NCI-H2171 treated with DMSO at 0.1 percent for 48 hours (cell line): ENCODE measurements at places on chromosomes 12 and 14.

DNA sequence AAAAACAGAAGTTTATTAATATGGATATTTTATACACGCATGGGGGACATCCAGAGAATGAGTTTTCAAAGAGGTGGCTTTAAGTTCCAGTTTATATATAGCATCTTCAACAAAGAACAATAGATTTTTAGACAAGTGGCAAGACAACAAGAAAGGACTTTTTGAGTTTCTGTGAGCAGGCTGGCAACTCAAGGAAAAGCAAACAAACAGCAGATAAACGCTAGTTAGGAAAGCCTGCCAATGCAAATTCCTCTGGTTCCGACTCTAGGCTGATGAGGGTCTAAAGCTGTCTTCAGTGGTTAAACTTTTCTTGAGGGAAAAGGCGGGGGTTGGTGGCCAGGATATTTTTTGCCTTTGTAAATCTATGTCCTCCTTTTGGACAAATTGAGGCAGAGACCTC, 78.4 kb upstream of the EEA1 start:
- DNase-seq: no peak

DNA sequence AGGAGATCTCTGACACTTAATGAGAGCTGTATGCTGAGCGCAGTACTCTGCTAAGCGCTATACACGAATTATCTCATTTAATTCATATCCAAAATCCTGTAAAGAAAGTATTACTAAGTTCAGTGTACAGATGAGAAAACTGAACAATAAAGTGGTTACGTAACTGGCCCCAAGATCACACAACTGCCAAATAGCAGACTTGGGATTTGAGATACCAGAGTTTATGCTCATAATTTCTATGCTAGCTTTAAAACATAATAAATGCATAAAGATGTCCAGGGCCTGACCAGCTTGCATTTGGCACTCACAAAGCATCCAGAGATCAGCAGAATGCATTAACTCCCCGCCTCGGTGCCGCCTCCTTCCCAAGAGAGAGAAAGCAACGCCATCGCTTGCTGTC, 83.2 kb upstream of the PWP1 start:
- DNase-seq: no peak

GRCh38 chr14:101876555-101876938, 87.8 kb upstream of the DYNC1H1 start:
- peak; percentile 66 for DNase-seq

DNA sequence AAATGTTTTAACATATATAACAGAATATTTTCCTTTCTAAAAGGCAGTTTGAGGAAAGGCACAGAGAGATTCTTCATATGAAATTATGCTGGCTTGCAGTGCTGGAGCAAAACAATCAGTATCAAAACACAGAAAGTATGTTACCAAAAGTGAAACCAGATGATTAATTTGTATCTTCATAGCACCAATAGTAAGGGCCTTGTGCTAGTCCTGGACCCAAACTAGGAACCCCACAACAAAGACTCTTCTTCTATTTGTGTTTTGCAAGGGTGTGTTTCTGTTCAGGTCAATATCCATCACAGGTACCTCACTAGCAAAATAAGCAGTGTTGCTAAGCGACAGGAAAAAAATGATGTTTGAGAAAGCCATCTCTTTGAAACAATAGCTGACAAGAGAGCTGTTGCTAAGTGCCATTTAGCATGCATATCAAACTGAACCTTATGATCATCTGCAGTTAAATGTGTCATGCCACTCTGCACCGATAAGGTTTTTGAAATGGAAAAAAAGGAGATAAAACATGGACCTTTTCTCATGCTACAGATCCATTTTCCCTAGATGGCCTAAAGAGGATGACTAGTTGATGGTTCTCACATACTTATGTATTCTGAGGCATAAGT, 196.2 kb upstream of the ALG10 start:
- DNase-seq: no peak

- no peak for DNase-seq
Observed at GRCh38 chr12:100331871-100332270, 25.0 kb upstream of the SLC17A8 start.

GRCh38 chr14:102211240-102211639, 71.5 kb downstream of the WDR20 start:
- DNase-seq: no peak

GRCh38 chr14:58690801-58691516, 53.2 kb downstream of the DACT1 start:
- peak; percentile 52 for DNase-seq

DNA sequence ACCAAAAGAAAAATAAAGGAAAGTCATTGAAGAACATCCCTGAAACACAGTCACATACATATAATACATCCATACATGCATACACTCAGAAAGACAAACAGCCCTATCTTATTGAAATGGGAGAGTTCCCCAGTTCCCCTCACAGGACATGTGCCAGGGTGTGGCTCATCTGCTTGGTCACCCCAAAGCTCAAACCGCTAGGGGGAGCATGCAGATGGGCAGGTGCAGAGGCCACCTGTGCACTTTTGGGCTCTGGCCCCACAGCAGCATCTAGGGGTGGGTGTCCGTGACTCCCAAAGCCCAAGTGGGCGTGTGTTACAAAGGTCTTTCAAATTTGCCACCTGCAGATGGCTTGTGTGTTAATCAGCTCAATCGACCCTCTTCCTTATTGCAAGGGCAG, 75.2 kb downstream of the CMAS start:
- DNase-seq: no peak

DNA sequence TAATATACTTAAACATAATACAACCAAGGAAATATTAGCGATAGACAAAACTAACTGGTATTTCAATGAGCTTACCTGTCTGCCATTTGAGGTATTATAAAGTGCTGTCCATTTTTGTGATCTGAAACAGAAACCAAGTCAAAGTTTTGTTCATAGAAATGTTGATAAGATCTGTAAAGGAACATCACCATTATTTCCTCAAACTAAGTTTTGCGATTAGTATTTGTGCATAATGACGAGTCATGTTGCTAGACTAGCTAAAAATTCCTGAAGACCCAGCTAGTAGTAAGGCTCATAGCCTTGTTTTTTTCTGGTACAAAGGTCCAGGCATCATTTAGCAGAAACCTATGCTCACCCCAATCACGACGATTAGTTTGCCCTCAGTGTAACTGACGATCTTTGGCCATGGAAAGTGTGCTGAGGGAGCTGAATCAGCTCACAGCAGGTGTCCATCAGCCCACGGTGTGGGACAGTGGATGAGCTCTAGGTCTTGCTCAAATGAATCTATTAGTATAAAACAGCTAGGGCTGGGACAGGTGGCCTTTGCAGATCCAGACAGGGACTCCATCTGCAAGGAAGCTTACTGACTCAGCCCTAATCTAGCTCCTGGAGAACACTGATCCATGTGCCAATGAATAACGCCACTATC, 28.7 kb downstream of the GIT2 start:
- no peak for DNase-seq

GRCh38 chr12:71041476-71041875, 116.3 kb downstream of the TSPAN8 start:
- DNase-seq: no peak

DNA sequence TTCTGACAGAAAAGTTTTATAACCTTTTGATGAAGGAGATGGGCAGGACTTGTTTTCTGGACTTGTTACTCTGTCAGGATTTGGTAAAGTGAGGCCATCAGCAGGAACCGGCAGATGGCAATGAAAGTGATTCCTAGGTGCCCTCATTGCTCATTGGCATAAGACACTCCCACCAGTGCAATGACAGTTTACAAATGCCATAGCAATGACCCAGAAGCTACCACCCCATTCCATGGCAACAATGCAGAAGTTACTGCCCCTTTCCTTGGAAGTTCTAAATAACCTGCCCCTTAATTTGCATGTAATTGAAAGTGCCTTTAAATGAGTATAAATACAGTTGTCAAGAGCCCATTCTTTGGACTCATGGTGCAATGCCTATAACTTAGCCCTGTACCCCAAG, 222.6 kb downstream of the CEP128 start:
- no peak for DNase-seq

GRCh38 chr14:69804902-69805301, 7.9 kb upstream of the SLC10A1 start:
- no peak for DNase-seq

DNA sequence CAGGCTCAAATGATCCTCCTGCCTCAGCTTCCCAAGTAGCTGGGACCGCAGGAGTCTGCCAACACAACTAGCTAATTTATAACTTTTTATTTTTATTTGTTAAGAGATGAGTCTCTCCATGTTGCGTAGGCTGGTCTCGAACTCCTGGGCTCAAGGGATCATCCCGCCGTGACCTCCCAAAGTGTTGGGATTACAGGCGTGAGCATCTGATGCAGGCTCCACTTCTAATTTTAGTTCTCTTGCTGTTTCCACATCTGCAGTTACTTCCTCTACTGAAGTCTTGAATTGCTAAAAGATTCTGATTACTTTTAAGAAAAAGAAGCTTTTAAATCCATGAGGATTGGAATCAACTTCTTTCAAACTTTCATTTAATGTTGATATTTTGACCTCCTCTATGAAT, 13.4 kb upstream of the SNX6 start:
- no peak for DNase-seq

GRCh38 chr14:50344116-50344775, 32.1 kb downstream of the DMAC2L start:
- no peak for DNase-seq

DNA sequence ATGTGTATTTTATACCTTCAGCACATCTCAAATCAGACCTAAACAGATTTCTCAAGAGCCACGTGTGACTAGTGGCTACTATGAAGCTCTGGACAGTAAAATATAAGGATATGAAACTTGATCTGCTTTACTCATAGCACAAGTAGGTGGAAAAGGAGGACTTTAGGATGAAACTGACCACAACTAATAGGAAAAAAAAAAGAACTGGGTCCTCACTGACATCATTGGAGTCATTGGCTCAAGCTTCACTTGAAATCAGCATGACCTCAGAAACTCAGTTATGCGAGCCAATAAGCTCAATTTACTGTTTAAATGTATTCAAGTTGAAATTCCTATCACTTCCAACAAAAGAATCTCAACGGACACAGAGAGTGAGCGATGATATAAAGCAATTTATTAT, 34.1 kb upstream of the CIT start:
- no peak for DNase-seq

- no peak for DNase-seq
Observed at GRCh38 chr12:101942250-101942605, 64.8 kb downstream of the DRAM1 start.

- no peak for DNase-seq
Observed at GRCh38 chr12:97713270-97713669, 250.7 kb downstream of the RMST start.

- no peak for DNase-seq
Observed at GRCh38 chr12:42237853-42238239, 202 bp downstream of the YAF2 start.

- no peak for DNase-seq
Observed at GRCh38 chr12:26281320-26281719, 85.9 kb downstream of the SSPN start.

DNA sequence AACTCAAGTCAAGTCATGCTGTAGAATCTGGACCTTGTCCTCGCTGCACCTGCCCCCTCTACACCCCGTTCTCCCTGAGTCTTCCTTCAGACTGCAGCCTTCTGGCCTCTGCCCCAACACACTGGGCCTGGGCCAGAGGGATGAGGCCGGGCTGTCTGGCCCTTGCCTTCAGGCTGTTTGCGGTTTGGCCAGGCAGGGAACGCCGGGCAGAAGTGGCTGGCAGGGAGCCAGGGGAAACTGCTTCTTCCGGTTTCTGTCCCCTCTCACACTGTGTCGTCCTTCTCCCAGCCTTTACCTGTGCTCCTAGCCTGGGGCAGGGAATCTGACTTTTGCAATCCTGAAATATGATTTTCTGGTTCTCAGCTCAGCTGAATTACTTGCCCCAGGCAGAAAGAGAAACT, 13.5 kb downstream of the DGLUCY start:
- no peak for DNase-seq

GRCh38 chr12:109996483-109996853, 300 bp upstream of the GIT2 start:
- DNase-seq: no peak

GRCh38 chr14:35556548-35556947, 22.6 kb downstream of the INSM2 start:
- DNase-seq: peak; percentile 92

DNA sequence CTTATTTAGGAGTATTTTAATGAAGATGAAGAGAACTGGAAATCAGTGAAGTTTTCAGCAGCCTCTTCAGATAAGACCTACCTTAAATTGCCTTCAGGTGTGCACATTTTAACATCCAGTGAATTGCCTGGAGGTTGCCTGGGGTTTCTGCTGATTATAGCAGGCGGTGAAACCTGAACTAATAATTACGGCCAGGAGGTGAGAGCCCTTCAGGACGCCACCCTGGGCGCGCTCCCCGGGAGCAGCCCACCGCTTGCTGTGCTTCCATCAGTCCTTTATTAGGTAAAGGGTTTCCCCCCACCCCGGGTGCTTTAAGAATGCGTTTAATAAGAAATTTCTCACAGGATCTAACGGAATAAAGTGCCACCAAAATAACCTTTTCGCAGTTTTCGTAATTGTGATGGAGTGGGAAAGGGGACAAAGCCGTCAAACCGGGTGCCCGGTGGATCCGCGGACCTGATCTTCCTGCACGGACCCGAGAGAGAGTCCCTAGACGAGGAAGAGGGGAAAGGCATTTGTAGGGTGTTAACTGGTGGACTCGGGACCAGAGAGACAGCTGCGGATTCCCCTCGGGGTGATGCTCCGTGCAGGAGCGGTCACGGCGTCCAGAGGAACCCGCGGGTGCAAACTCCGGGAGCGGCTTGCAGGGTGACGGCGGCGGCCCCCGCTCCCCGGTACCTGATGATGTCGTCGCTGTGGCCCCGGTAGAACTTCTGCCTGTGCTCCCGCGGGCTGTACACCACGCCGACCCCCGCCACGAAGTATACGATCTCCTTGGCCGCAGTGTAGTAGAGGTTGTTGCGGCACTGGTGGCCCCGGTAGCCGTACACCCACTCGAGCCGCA, 902 bp downstream of the EML5 start:
- DNase-seq: peak; percentile 60

DNA sequence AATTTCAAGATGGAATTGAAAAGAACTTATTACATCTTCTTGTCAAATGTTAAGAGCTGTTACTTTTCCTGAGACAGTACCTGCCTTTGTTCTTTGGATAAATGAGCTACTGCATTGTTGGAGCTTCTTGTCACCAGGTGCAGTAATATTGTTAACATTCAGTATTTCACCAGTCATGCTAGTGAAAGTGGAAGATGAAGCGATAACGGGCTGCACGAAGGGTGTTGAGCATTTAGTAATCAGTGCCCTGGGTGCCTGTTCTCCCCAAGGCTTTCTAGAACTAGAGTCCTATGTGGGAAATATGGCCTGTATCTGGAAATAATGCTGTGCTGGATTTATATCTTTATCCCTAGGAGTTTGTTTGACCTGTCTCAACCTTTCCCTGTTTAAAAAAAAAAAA, 83.2 kb downstream of the PPP2R5C start:
- DNase-seq: no peak

- no peak for DNase-seq
Observed at GRCh38 chr12:115341442-115341841, 657.5 kb upstream of the TBX3 start.

DNA sequence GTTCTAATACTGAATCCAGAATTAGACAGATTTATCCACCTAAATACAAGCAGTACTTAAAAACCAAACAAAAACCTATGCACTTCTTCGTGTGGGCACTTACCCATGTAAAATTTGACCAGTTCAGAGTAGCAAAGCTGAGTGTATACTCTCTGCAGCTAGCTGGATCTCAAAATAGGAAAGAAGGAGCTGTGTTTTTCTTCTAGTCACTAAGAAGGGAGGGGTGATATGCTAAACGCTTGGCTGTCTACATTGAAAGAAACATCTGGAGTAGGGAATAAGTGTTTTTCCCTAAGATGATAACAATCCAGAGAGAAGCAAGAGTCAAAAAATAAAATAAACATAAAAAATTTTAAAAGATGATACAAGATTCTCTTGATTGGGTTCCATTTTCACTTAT, 20.0 kb downstream of the RBMS2 start:
- DNase-seq: no peak
